Stimulated activated CD8-positive, alpha-beta memory T cell treated with anti-CD3 and anti-CD28 coated beads, Interleukin-7, amount 100 ng/mL, for 1 hour (primary cell): ENCODE measurements at places on chromosomes 11 and 22.

GRCh38 chr11:122248131-122248530, 132.1 kb upstream of the BLID start:
- no peak for DNase-seq

DNA sequence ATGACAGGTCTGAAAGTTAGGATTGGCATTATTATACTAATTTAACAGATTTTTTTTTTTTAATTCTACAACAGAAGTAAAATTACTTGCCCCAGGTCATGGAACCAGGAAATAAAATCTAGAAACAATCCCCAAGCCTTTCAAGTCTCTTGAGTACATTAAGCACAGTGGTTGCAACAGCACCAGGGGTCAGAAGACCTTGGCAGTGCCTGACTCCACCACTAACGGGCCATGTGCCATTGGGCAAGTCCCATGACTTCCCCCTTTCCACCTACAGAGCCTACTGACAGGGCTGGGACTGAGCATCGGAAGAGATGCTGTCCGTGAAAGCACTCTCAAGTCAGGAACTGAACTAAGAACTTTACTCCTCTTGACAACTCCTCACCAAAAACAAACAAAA, 98.6 kb upstream of the AKIP1 start:
- no peak for DNase-seq

GRCh38 chr11:131681920-131682319, 311.5 kb downstream of the NTM start:
- no peak for DNase-seq

DNA sequence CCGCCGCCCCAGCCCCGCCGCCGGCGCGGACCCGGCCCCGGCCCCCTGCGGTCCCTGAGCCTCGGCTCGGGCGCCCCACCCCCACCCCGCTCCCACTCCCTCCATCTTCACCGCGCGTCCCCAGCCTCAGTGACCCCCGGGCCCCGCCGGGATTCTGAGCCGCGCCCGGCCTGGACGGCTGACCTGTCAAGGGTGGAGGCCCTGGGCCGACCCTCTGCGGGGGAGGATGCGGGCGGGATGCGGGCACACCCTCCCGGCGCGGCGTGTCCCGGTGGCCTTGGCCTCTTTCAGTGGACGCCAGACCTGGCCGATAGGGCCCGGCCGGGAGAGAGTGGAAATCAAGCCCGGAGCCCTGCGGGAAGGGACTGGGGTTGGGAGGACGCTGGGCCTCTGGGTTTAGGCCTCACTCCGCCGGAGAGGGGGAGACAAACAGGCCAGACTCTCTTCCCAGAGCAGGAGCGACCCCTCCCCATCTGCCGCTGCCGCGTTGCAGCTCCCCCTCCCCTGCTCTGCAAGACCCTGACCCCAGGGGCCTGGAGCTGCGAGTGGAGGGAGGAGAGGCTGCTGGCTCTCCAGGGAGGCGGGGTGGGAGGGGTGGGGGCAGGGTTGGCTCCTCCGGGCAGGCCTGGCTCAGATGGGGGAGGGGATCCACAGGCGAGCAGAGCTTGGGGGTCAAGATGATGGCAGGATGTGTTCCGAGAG, 525 bp downstream of the MAPK8IP2 start:
- DNase-seq, result no peak

- DNase-seq, result no peak
Observed at GRCh38 chr11:86372586-86372985, 2.1 kb upstream of the CCDC81 start.
